ENCODE measurements at places on chromosomes 2 and 18. TPM values are rescaled to one million over a fixed set of nuclear protein-coding genes. Genes with fewer than 3 reads are reported as not detected.

GRCh38 chr2:76958749-76959148 lies 563.4 kb downstream of the LRRTM4 start:
- no peaks in the 10 kb centered on the region for H3K27me3 ChIP-seq
- no peak overlapping the region for H3K4me3 ChIP-seq
- no peaks in the 10 kb centered on the region for H3K4me1 ChIP-seq
- no peak for DNase-seq

GRCh38 chr18:70423120-70423519 lies 134.3 kb downstream of the SOCS6 start:
- H3K4me1 ChIP-seq: peaks cover 63% of the 10 kb centered on the region
- H3K36me3 ChIP-seq: no peaks in the 10 kb centered on the region
- peak overlapping the region; percentile 16 for H3K27ac ChIP-seq
- no peak overlapping the region for H3K4me3 ChIP-seq
- no peak for DNase-seq

The SPP2 gene
- not detected for total RNA-seq

The CENPA gene
- total RNA-seq: 2.0 TPM

GRCh38 chr2:183375821-183376220 lies 251.6 kb downstream of the NUP35 start:
- no peaks in the 10 kb centered on the region for H3K36me3 ChIP-seq
- no peak overlapping the region for H3K27ac ChIP-seq
- H3K4me1 ChIP-seq: no peaks in the 10 kb centered on the region
- no peak overlapping the region for H3K4me3 ChIP-seq

The EMILIN1 gene
- total RNA-seq: 17.5 TPM

GRCh38 chr18:59898093-59898492 lies 1.7 kb upstream of the PMAIP1 start:
- DNase-seq: no peak
- no peak overlapping the region for H3K4me3 ChIP-seq
- H3K36me3 ChIP-seq: no peaks in the 10 kb centered on the region
- no peak overlapping the region for H3K27ac ChIP-seq
- peaks cover 7% of the 10 kb centered on the region for H3K4me1 ChIP-seq

- H3K36me3 ChIP-seq: no peaks in the 10 kb centered on the region
- no peak for DNase-seq
- no peaks in the 10 kb centered on the region for H3K4me1 ChIP-seq
- H3K4me3 ChIP-seq: peak within 1 kb of the TSS; percentile 11
- H3K27me3 ChIP-seq: peaks cover 20% of the 10 kb centered on the region
Measured at GRCh38 chr2:3703236-3703756, at the start of gene DCDC2C. TSS of gene DCDC2C (plus strand) at chr2:3703575. CDS start at chr2:3703752, 177 bp downstream.

GRCh38 chr2:133421516-133422324 lies 146.5 kb downstream of the NCKAP5 start:
- H3K4me3 ChIP-seq: no peak overlapping the region
- DNase-seq: no peak
- peaks cover 10% of the 10 kb centered on the region for H3K4me1 ChIP-seq
- H3K36me3 ChIP-seq: no peaks in the 10 kb centered on the region
- H3K27me3 ChIP-seq: no peaks in the 10 kb centered on the region

The DDX18 gene
- total RNA-seq: 40.8 TPM

The RAB27B gene
- 24.9 TPM for total RNA-seq

GRCh38 chr2:162545254-162545653 lies 201.3 kb downstream of the GCA start:
- DNase-seq: no peak
- no peak overlapping the region for H3K4me3 ChIP-seq
- no peaks in the 10 kb centered on the region for H3K4me1 ChIP-seq
- H3K27me3 ChIP-seq: no peaks in the 10 kb centered on the region
- H3K36me3 ChIP-seq: no peaks in the 10 kb centered on the region

All from stomach (tissue), 19 donors.